ENCODE measurements at places on chromosomes 6 and 20. TPM values are rescaled to one million over a fixed set of nuclear protein-coding genes. Genes with fewer than 3 reads are reported as not detected.

CST7 gene
- 0.97 TPM for total RNA-seq

CCN5 gene
- 135 TPM for total RNA-seq

SUPT3H gene
- total RNA-seq = 2.8 TPM

DNA sequence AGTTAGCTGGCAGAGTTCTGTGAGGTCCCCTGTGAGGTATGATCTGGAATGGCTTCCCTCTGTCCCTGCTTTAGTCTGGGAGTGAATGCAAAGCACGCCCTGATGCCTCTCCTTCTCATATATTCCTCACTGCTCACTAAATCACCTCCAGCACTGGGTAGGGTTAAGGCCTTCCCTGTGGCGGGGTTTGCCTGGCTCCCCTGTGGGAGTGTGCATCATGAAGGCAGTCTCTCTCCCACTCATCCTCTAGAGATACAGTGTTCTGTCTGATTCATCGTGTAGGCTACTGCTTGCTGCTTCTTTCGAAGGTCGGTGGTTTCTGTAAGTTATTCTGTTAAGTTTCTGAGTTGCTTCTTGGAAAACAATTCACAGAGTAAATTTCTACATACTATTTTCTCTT lies 420.0 kb upstream of the EYS start:
- no peaks in the 10 kb centered on the region for H3K4me1 ChIP-seq
- H3K27ac ChIP-seq = no peak overlapping the region
- no peaks in the 10 kb centered on the region for H3K27me3 ChIP-seq
- no peak overlapping the region for H3K4me3 ChIP-seq
- no peak for DNase-seq

- H3K27ac ChIP-seq = no peak overlapping the region
- DNase-seq = no peak
- no peaks in the 10 kb centered on the region for H3K27me3 ChIP-seq
- H3K4me1 ChIP-seq = no peaks in the 10 kb centered on the region
- H3K36me3 ChIP-seq = no peaks in the 10 kb centered on the region
Measured at GRCh38 chr20:32241807-32242206, 34.1 kb downstream of the POFUT1 start.

DNA sequence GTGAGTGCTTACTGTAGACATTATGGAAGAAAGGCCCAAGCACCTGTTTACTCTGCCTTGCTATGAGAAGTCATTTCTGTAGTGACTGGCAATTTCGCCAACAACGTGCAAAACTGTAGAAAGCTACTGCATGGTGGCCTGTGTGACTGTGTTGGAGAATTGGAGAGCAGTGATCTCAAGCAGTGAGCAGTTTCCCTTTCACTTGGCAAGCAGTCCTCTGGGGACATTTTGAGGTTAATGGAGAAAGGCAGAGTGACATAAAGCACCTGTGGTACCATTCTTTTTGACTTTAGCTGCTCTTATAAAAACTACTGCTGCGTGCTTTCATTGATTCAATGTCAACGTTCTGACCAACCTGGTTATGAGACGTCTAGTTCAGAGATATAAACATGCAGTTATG lies 382.6 kb upstream of the JAG1 start:
- H3K36me3 ChIP-seq = no peaks in the 10 kb centered on the region
- no peak overlapping the region for H3K27ac ChIP-seq
- no peak overlapping the region for H3K4me3 ChIP-seq
- no peaks in the 10 kb centered on the region for H3K27me3 ChIP-seq

All from suprapubic skin (tissue), 4 donors.